ENCODE measurements at places on chromosomes 4 and X.

GRCh38 chr4:85929961-85930665 is 429.7 kb downstream of the MAPK10 start:
- no peak for DNase-seq

DNA sequence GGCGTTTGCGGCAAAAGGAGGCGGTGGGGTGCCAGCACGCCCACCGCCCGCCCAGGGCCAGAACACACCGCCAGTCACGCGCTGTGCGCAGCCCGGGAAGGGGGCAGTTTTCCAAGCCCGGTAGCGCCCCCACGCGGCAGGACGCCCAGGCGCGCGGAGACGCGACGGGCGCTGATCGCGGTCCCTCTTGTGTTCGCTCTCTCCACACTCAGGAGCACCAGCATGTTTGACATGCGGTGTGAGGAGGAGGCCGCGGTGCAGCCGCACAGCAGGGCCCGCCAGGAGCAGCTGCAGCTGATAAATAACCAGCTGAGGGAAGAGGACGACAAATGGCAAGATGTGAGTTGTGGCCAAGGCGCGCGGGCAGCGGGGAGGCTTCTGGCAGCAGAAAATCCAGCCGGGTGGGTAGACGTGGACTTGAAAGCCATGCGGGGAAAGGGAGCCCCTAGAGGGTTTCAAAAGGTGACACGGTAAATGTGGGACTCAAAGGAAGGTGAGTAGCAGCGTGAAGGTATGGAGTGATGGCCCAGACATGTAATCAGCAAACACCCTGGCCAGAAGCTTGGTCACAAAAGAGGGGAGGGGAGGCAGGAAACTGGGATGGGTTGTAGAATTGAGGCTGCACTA is 104.1 kb downstream of the PHOX2B start:
- DNase-seq: peak; percentile 48

- no peak for DNase-seq
These were observed 59.8 kb upstream of the ACSL1 start for GRCh38 chr4:184885602-184886001.

DNA sequence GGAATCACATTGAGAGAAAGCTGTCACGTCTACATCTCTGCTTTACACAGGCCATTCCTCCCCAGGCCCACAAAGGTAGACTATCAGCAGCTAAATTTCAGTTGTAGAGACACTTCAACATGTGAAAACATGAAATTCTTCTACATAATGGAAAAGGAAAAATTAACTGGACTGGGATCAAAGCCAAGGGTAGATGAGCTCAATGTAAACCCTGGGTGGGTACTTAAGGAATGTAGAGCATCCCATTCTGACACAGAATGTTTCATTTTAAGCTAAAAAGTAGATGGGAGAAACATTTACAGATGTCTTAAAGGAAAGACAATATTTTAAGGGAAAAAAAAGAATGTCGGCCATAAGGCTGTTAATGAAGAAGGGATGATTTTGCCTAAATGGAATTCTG is 51.3 kb upstream of the NPNT start:
- peak; percentile 31 for DNase-seq

DNA sequence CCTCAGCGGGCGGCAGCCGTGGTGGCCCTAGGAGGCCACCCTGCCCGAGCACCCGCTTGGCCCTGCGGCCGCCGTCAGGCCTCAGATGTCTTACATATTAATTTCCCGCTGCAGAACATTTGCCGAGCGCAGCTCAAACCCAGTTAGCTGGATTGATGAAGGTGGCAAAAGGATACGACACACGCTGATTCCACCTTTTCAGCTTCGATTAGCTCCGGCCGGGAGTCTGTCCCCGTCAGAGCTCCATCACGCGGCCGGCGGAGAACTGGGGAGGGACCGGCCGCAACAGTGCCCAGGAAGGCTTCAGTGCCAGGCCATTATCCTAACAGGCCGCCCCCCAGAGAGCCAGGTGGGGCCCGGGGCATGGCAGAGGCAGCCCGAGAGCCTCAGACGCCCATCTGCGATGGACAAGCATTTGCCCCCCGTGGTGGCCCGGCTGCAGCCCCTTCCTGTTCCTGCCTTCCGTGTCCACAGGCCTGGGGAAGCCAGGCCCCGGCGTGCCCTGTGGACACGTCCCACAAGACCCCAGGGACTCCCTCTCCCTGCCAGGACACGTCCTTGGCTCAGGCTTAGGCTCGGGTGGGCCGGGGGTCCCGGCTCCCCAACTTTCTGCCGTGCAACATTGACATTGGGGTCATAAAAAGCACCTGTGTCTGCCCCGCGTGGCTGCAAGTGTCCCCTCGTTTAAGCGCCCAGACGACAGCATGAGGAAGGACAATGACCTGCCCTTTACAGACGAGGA is 133.8 kb upstream of the NKX1-1 start:
- DNase-seq: no peak

GRCh38 chr4:94913316-94913715 is 155.6 kb downstream of the BMPR1B start:
- no peak for DNase-seq

GRCh38 chr4:102405821-102406401 is 60.6 kb upstream of the SLC39A8 start:
- no peak for DNase-seq

- peak; percentile 74 for DNase-seq
These were observed 618 bp downstream of the DDX3X start for GRCh38 chrX:41334363-41335197.

DNA sequence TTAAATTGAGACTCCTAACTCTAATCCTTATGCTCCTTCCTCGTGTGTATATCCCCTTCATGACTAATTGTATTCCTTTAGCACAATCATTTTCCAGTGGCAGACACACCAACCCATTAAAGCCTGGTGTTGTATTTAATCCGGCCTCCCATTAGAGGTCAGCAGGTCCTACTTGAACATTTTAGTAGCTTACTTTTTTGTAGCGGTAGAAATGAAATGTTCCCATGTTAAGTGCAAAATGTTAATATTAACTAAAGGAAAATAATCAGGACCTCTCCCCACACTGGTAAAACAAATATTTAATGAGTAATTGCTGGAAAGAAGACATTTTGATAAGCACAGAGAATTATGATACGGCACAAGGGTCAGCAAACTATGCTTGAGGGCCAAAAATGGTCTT is 3.4 kb downstream of the RAB33B start:
- DNase-seq: no peak

DNA sequence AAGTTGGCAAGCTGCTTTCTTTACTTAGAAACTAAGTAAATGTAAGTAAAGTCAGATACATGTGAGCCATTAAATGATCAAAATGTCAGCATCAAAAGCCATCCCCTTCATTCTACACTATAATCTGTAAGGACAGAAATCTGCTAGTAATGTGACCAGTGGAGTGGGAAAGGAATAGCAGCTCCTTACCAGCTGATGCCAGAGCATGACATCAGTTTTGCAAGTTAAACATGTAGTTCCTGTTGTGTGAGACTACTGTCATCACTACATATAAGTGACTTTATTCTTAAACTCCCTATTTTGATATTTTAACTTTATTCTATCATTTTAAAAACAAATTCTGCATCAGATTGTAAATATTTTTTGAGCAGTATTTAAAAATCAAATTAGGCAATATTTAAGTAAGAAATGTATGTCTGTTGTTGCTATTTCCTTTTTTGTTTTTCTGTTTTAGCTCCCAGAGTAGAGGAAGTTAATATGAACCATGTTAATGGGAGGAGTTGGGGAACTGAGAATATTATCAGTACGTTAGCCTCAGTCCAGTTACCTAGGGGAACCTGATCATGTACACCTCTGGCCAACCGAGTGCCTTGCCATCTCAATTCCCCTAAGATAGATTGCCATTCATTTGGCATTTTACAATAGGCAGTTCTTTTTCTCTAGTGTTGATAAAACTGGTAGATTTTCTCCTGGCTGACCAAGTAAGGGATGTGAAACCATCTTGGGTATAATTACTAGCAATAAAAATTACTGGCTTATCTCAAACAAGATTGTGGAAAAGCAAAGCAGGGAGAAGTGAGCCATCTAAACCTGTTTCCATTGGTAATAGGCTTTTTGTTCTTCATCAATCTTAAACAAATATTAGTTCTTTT is 34.7 kb downstream of the CCNI start:
- DNase-seq: no peak

DNA sequence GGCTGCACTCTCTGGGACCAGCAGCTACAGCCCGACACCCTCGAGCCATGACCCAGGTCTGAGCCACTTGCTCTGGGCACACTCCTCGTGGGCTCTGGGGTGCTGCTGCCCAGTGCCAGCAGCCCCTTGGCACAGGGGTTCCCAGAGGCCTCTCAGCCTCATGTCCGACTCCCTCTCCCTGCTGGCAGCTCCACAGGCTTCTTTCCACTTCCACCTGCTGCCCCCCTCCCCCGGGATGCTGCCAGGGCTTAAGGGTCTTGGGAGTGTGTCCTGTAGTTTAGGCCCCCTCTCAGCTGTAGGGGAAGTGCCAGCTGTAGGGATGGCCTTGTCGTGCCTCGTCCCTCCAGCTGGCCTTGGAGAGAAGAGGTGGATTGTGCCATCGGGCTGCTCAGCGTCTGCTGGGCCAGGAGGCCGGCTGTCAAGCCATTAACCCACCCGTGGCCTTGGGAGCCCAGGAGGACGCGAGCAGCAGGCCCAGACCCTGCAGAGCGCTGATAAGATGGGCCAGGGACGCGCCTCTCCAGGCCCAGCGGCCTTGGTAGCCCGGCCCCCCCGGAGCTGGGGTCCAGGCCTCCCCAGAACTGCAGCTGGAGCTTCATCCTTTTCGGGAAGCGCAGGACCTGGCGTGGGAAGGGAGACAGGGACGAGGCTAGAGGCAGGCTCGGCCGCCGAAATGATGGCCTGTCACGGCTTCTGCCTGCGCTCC is 1.0 kb upstream of the USP27X start:
- DNase-seq: no peak

- peak; percentile 18 for DNase-seq
These were observed 29.9 kb upstream of the GPC4 start for GRCh38 chrX:133444952-133445831.

DNA sequence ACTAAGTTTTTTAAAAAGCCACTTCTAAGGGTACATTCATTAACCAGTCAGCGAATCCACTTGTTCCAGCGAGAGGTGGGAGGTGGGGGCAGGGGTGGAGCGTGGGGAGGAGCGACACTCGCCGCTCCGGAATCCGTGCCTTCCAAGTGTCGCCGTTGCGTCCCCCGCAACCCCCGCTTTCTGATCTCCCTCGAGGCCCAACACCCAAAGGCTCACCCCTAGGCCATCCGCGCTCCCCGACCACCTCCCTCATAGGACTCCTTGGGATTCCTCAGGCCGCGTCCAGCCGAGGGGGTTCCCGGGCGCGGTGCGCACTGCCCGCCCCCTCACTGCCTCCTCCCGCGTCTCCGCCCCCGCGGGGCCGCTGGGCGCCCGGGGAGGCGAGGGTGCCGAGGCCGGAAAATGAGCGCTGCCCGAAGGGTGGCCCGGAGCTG is 108.1 kb upstream of the STOX2 start:
- DNase-seq: no peak

DNA sequence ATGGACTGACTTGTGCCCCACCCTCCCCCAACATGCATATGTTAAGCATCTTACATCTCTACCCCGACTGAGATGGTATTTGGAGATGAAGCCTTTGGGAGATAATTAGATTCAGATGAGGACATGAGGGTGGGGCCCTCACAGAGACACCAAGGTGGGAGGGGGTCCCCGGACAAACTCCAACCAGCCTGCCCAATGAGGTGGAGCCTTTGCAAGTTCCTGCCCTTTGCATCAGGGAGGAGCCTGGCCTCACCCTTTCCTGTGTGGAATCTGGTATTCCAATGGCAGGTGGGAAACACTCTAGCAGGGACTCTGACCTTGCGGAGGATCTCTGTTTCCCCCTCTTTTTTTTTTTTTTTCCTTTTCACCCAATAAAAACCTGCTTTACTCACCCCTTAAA is 589.9 kb upstream of the BOD1L1 start:
- no peak for DNase-seq

- DNase-seq: no peak
These were observed 89.4 kb downstream of the ABLIM2 start for GRCh38 chr4:8069102-8069752.

- peak; percentile 91 for DNase-seq
These were observed at the start of gene SMAD1 for GRCh38 chr4:145481164-145481941. Gene SMAD1 (plus strand): TSS chr4:145481853. CDS start chr4:145514614, 32,761 bp downstream.

- no peak for DNase-seq
These were observed 99.9 kb downstream of the AREG start for GRCh38 chr4:74544655-74545361.

DNA sequence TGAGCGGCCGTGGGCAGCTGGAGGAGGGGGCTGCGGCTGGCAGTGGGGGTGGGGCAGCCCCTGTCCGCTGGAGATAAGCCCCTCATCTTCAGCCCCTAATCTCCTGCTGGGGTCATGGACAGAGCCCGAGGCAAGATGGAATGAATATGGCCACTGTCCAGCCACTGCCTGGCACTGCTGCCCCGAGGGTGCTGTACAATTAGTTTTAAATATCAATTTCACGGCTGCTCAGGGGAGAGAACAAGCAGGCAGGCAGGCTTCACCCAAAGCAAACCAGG is 64.1 kb upstream of the NKX1-1 start:
- no peak for DNase-seq

DNA sequence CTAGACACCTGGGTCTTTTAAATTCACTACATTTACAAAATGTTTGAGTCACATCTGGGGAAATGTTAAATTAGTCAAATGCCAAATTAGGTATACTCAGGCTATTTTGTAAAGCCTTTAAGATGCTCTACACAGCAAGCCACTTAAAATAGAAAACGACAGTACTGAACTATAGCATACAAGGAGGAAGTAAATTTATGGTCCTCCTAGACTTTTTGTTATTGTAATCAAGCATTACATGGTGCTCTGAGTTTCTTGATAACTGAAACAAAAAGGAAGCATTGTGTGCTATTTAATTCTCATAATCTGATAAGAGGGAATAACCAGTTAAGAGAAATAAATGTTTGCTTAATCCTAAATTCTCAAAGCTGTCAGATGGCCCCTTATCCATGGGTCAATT is 46.2 kb downstream of the SLC9A7 start:
- DNase-seq: no peak

- peak; percentile 24 for DNase-seq
These were observed 85.6 kb upstream of the CPEB2 start for GRCh38 chr4:14916554-14917297.

DNA sequence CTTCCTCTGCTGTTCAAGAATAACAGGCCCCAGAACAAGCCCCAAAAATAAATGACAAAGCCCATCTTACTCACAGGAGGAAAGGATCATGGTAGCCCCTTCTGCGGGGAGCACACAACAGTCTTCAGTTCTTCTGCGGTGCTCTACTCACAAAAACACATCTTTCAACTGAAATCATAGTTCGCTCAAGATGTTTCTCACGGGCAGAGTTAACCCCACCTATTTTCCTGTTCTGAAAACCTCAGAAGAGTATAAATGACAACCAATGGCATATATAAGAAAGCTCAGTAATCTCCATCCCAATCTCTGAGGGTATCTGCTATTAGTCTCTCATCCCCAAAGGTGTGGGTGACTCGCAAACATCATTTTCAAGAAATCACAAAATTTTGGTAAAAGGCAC is at the start of gene TXK:
Gene TXK (minus strand): TSS at position 170 of the 400 bp plus-strand sequence. CDS start 80 bp downstream, at position 90.
- no peak for DNase-seq

DNA sequence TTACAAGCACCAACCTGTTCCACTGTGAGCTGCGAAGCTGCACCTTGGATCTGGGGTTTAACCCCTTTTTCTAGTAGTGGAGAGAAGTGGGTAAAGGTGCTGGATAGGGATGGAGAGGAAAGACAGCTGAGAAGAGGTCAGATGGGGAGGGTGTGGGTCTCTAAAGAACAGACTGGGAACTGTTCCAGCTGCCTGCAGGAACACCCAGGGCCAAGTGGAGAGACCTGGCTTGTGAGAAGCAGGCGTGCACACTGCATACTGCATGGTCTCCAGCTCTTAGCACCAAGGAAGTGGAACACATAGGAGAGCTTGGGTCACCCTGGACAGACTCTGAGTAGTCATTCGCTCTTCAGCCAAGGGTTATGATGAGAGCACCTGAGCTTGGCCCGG is 16.1 kb downstream of the BCOR start:
- no peak for DNase-seq

- DNase-seq: no peak
These were observed 61.2 kb downstream of the MOSPD2 start for GRCh38 chrX:14934423-14934822.
